Tibial nerve (tissue), 4 donors: ENCODE measurements at places on chromosomes 4 and X. TPM values are rescaled to one million over a fixed set of nuclear protein-coding genes. Genes with fewer than 3 reads are reported as not detected.

DNA sequence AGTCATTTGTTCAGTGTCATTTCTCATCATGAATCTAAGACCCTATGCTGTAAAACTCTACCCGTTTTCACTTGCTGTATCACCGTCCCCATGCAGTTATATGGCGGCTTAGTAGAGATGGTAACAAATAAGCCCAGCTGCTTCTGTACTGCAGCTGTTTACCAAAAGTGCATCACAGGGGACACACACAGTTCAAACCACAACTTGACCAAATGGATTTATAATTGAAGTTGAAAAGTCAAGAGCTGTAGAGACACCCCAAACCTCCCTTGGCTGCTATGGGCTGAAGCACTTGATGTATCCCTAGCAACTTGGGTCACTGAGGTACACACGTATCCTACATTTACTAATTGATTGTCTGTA is 219.0 kb upstream of the FGF13 start:
- no peaks in the 10 kb centered on the region for H3K4me1 ChIP-seq
- no peaks in the 10 kb centered on the region for H3K36me3 ChIP-seq

DNA sequence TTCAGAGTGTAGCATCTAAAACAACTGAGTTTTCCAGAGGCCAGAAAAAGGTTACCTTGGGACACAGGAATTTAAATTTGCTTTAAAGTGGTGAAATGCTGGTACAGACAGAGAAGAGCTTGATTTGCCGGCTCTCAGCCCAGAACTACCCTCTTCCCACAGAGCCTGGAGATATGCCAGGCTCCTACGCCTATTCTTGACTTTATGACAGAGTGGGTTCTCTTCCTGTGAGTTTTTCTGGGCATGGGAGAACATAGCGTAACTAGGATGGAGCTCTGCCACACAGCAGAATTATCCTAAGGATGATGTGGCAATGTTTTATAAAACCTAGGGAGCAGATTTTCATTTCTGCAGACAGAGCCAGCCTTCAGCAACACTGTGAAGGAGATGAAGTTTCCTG is 241.8 kb downstream of the GRIA3 start:
- H3K4me3 ChIP-seq, result no peak overlapping the region
- no peak overlapping the region for H3K27ac ChIP-seq
- H3K4me1 ChIP-seq, result no peaks in the 10 kb centered on the region
- H3K36me3 ChIP-seq, result no peaks in the 10 kb centered on the region
- H3K27me3 ChIP-seq, result no peaks in the 10 kb centered on the region

GRCh38 chr4:189940178-189941004 is at the start of gene FRG1:
Gene FRG1, plus strand, starts transcription at chr4:189940872. Its CDS starts 138 bp downstream, at chr4:189941010.
- DNase-seq, result peak; percentile 91
- H3K4me1 ChIP-seq, result peaks cover 15% of the 10 kb centered on the region
- peak within 1 kb of the TSS; percentile 70 for H3K4me3 ChIP-seq
- peak within 1 kb of the TSS; percentile 89 for H3K27ac ChIP-seq
- no peaks in the 10 kb centered on the region for H3K36me3 ChIP-seq

- no peaks in the 10 kb centered on the region for H3K36me3 ChIP-seq
- no peak overlapping the region for H3K4me3 ChIP-seq
- no peak for DNase-seq
- H3K27me3 ChIP-seq, result no peaks in the 10 kb centered on the region
- no peak overlapping the region for H3K27ac ChIP-seq
Measured at GRCh38 chr4:57091657-57092162, 18.5 kb downstream of the IGFBP7 start.

- H3K27ac ChIP-seq, result no peak overlapping the region
- no peak for DNase-seq
- H3K27me3 ChIP-seq, result no peaks in the 10 kb centered on the region
Measured at GRCh38 chrX:38798956-38799355, 2.3 kb upstream of the MID1IP1 start.

GRCh38 chrX:129600981-129601424 is 53.8 kb downstream of the APLN start:
- DNase-seq, result peak; percentile 29
- H3K27me3 ChIP-seq, result peaks cover 8% of the 10 kb centered on the region
- peaks cover 12% of the 10 kb centered on the region for H3K36me3 ChIP-seq
- no peaks in the 10 kb centered on the region for H3K4me1 ChIP-seq
- H3K4me3 ChIP-seq, result no peak overlapping the region
- H3K27ac ChIP-seq, result no peak overlapping the region

GRCh38 chr4:168509786-168510185 is 12.9 kb downstream of the PALLD start:
- H3K27ac ChIP-seq, result no peak overlapping the region
- H3K4me3 ChIP-seq, result no peak overlapping the region
- no peaks in the 10 kb centered on the region for H3K4me1 ChIP-seq
- H3K27me3 ChIP-seq, result no peaks in the 10 kb centered on the region

- no peaks in the 10 kb centered on the region for H3K36me3 ChIP-seq
- H3K4me1 ChIP-seq, result no peaks in the 10 kb centered on the region
Measured at GRCh38 chr4:48085821-48086589, 48.0 kb downstream of the TXK start.

GRCh38 chrX:129360175-129360574 is 163.1 kb downstream of the SMARCA1 start:
- H3K27me3 ChIP-seq, result no peaks in the 10 kb centered on the region
- H3K36me3 ChIP-seq, result no peaks in the 10 kb centered on the region
- no peak overlapping the region for H3K4me3 ChIP-seq
- H3K27ac ChIP-seq, result no peak overlapping the region
- H3K4me1 ChIP-seq, result no peaks in the 10 kb centered on the region

DNA sequence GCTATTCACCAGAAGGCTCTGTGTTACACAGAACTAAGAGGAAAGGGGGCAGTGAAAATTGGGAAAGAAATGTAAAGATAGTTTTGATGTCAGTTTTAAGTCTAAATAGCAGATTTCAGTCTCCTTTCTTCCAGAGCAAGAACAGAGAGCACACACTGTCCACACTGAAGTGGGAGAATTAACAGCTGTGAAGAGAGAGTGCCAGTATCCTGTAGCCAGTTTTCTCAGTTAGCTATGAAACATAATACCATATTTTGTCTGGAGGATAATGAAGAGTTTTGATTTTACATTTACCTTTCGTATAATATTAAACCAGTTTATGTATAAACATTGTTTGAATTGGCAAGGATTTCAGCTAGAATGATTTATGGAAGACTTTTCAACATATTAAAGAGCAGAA is 35.1 kb downstream of the FBXO8 start:
- no peaks in the 10 kb centered on the region for H3K27me3 ChIP-seq
- no peak for DNase-seq
- H3K36me3 ChIP-seq, result no peaks in the 10 kb centered on the region
- H3K27ac ChIP-seq, result no peak overlapping the region
- H3K4me1 ChIP-seq, result no peaks in the 10 kb centered on the region

GRCh38 chr4:142380052-142380602 is 466.0 kb downstream of the INPP4B start:
- H3K27me3 ChIP-seq, result no peaks in the 10 kb centered on the region
- no peak for DNase-seq
- no peak overlapping the region for H3K27ac ChIP-seq
- no peaks in the 10 kb centered on the region for H3K4me1 ChIP-seq
- no peak overlapping the region for H3K4me3 ChIP-seq

DNA sequence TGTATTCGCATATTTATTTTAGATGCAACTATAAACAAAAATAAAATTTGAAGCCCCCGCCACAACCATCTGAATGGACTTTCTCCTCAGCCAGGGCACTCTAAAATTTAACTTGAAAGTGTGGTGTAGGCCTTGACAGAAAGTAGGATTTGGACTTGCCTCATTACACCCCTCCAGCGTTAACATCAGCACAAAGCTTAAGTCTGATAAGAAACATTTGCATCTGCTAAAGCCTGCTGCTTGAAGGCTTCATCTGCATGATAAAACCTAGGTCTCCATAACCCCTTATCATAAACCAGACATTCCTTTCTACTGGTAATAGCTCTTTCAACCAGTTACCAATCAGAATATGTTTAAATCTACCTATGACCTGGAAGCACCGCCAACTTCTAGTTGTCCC is 1046.5 kb downstream of the FAT4 start:
- no peak for DNase-seq
- H3K4me1 ChIP-seq, result no peaks in the 10 kb centered on the region
- no peaks in the 10 kb centered on the region for H3K27me3 ChIP-seq
- no peaks in the 10 kb centered on the region for H3K36me3 ChIP-seq
- no peak overlapping the region for H3K4me3 ChIP-seq
- H3K27ac ChIP-seq, result no peak overlapping the region

GRCh38 chr4:37890801-37891259 is at the start of gene TBC1D1:
Gene TBC1D1, plus strand, starts transcription at chr4:37891084. Its CDS starts 11,012 bp downstream, at chr4:37902096.
- DNase-seq, result peak; percentile 11
- peaks cover 11% of the 10 kb centered on the region for H3K27me3 ChIP-seq
- H3K36me3 ChIP-seq, result no peaks in the 10 kb centered on the region
- H3K4me3 ChIP-seq, result peak within 1 kb of the TSS; percentile 68

DNA sequence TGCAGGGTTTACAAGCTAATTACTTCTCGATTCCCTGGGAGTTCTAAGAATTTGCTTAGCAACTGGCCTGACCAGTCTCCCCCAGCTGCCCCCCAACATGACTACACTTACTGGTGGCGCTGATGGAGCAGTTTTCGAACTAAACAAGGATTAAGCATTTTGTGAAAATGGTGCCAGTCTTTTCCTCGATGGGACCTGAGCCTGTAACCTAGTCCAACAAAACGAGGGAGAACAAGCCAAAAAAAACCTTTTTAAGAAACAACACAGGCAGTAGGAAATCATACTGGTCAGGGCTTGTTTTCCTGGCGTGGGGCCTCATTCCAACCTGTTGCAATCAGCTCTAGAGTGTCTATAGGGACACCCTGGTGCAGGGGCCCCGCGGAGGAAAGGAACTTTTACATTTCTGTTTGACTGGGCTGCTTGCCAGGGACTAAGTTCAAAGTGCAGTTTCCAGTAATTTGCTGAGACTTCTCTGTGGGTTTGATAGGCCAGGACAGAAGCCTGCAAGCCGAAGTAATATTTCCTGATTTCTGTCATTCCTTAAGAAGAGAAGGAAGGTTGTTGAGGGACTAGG is 158.7 kb downstream of the SPRY1 start:
- DNase-seq, result peak; percentile 81
- peak overlapping the region; percentile 11 for H3K27ac ChIP-seq
- H3K4me3 ChIP-seq, result no peak overlapping the region
- peaks cover 31% of the 10 kb centered on the region for H3K4me1 ChIP-seq
- no peaks in the 10 kb centered on the region for H3K27me3 ChIP-seq

DNA sequence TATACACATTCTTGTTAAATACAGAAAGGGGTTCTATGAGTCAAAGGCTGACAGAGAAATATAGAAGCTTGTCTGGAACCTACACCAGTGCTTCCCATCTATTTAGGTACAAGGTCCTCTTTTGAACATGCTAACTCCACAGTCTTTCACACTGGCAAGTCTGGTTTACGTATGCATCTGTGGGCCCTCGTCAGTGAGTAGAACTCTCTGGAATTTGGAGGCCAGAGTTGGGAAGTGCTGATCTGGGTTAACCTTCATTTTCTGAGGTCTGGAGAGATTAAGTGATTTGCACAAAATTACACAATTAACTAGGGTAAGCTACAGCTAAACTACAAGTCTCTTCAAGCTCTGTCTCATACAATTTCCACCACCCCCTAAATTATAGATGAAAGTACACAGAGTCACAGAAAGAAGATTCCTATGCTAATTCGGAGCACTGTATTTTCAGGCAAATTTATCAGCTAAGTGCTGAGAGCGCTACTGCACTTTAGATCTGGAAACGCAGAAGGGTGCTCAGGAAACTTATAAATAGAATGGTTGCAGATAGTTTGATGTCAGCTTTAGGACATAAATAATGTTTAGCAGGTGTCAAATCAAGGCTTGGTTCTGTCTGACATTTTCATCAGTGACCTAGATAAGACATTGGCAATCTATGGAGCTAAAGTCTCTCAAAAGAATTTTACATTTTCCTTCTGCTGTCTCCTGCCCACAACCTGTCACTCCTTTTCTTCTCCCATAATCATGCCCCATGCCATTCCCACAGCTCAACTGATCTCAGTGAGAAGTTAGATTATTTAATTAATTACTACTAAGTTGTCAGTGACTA is 43.0 kb upstream of the PDLIM5 start:
- H3K4me1 ChIP-seq, result no peaks in the 10 kb centered on the region
- H3K4me3 ChIP-seq, result no peak overlapping the region
- no peak overlapping the region for H3K27ac ChIP-seq
- no peak for DNase-seq
- no peaks in the 10 kb centered on the region for H3K36me3 ChIP-seq

The PLS3 gene
- total RNA-seq, result 85.9 TPM

The SUPT20HL2 gene
- not detected for total RNA-seq

The NAAA gene
- 70.5 TPM for total RNA-seq

The SRPK3 gene
- 1.9 TPM for total RNA-seq

The MAGEE2 gene
- total RNA-seq, result 0.39 TPM
